ENCODE measurements at places on chromosomes 7 and 10.

GRCh38 chr7:51589111-51589510 lies 272.5 kb upstream of the COBL start:
- no peak for DNase-seq

DNA sequence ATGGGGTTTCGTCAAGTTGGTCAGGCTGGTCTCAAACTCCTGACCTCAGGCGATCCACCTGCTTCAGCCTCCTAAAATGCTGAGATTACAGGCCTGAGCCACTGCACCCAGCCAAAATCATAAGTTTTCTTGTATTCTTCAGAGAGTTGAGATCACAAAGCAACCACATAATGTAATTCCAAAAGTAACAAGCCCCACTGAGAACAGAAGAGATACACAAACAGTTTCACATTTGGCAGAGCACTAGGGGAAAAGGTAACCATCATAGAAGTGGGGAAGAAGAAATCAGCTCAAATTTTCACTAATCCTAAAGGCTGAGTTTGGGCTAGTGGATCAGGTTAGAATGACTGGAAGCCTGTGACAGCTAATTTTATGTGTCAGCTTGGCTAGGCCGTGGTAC lies 5.4 kb upstream of the CEP41 start:
- no peak for DNase-seq

GRCh38 chr7:75772081-75773077 lies at the start of gene CCL26:
Gene CCL26 (minus strand): TSS chr7:75772211. CDS start chr7:75772176, 35 bp downstream.
- no peak for DNase-seq

DNA sequence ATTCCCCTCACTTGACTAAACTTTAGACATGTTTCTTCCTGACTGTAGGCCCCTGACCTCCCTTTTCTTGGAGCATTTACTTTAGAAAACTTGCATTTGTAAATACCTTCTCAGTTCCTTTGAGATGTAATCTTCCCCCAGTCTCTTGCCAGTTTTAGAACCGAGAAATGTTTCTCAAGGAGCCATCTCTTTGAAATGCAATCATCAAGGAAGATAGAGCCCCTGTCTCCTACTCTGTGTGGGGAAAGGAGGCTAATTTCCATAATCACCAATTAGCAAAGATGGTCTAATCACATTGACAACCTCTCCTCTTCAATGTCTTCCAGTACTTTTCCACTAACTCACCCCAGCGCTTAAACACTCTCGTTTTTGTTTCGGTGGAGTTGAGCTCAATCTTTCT lies 70.0 kb upstream of the SMIM30 start:
- no peak for DNase-seq

DNA sequence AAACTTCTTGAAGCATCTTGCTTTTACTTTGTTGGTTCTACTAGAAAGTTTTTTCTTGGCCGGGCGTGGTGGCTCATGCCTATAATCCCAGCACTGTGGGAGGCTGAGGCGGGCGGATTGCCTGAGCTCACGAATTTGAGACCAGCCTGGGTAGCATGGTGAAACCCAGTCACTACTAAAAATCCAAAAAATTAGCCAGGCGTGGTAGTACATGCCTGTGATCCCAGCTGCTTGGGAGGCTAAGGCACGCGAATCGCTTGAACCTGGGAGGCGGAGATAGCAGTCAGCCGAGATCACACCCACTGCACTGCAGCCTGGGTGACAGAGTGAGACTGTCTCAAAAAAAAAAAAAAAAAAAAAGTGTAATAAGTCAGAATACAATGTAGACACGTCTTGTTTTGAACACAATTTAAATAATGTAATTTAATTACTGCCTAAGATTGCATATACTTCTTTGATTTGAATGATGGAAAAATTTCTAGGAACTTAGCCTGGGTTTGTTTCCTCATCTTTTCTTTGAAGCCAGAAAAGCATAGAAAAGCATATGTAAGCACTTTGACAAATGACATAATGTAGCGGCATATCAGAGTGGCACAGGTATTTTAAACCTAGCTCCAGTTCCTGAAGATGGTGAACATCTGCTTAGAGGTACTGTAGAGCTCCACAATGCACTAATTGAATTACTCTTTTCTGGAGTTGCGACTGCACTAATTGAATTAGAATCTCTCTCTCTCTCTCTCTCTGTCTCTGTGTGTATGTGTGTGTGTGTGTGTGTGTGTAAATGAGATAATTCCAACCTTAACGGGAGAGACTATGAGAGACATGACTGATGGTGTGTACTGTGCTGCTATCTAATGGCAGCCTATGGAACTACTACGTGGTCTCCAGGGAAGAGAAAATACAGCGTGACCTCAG lies 87.8 kb downstream of the BTRC start:
- DNase-seq: no peak

GRCh38 chr10:451021-451471 lies 238.4 kb downstream of the DIP2C start:
- DNase-seq: peak; percentile 9

- DNase-seq: no peak
Observed at GRCh38 chr7:120456699-120457098, 183.7 kb downstream of the KCND2 start.

- no peak for DNase-seq
Observed at GRCh38 chr10:68957654-68958053, 1.7 kb downstream of the DDX21 start.

- DNase-seq: no peak
Observed at GRCh38 chr10:21603721-21604120, 69.7 kb downstream of the MLLT10 start.

DNA sequence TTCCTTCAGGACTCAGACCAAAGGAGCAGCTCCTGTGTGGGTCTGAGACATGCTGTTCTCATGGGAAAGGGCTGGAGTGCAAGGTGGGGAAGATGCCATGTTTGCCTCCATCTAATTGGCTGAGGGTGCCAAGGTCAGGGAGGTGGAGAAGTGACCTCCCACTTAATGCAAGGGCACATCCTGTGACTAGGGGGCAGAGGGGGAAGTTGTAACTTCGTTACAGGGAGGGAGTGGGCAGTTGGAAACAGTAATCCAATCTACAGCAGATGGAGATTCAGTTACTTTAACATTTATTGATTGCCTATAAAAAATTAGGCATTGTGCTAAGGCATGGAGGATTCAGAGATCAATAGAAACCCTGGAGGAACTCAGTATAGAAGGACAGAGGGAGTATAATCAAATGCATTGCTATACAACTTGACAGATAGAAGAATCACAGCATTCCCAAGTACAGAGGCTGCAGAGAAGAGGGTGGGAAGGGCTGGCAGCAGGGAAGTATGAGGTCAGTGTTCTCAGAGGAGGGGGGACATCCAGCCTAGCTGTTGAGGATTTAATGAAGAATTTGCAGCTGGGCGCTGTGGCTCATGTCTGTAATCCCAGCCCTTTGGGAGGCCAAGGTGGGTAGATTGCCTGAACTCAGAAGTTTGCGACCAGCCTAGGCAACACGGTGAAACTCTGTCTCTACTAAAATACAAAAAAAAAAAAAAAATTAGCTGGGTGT lies 75.9 kb downstream of the CCNY start:
- no peak for DNase-seq

GRCh38 chr7:28807396-28807994 lies 150.6 kb downstream of the TRIL start:
- DNase-seq: no peak

DNA sequence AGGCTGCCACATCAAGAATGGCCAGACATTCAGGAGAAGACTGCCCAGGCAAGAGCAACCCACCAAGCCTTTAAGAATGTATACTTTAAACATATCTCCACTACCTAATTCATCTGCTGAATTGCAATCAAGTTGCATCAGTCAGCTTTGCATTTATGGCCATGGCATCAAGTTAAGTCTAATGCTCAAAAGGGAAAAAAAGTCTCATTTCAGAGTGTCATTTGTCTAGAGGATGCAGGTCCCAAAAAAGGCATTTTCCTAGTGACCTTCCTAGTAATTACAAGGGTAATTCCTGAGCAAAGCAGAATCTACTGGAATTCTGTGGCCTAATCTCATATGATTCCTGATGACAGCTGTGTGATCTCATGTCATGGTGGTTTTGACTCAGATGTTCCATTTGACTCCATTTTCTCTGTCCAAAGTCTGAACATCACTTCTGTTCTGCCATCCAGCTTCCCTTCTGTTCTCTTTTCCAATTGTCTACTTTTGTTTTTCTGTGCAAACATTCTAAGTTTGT lies 7.3 kb upstream of the CABCOCO1 start:
- DNase-seq: no peak

DNA sequence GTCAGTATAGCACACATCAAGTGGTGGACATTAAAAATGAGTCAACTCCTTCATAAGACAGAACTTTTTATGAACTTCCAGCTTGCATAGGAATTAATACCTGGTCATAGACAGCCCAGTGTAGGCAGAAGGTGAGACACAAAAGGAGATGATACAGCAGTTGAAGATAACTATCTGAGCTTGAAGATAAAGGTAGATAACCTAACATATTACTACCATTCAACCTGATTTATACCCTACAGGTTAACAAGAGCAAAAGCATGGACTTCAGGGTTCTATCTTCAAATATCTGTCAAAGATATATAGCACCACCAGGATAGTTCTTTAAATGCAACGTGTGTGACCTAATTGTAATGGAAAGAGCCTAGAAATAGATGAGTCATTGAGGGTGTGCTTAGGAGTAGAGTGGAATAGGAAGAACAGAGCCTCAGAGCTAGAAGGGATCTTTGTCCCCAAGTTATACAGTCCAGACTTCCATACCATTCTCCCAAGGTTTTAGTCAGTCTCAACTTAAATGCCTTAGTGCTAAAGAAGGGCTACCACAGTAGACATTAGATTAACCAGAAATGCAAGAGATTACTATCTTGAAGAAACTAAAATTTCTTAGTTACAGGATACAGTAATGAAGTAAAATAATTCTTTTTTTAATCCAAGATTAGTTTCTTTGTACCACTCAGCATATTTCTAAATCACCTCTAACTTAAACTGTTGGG lies 9.2 kb downstream of the ZNF800 start:
- no peak for DNase-seq

DNA sequence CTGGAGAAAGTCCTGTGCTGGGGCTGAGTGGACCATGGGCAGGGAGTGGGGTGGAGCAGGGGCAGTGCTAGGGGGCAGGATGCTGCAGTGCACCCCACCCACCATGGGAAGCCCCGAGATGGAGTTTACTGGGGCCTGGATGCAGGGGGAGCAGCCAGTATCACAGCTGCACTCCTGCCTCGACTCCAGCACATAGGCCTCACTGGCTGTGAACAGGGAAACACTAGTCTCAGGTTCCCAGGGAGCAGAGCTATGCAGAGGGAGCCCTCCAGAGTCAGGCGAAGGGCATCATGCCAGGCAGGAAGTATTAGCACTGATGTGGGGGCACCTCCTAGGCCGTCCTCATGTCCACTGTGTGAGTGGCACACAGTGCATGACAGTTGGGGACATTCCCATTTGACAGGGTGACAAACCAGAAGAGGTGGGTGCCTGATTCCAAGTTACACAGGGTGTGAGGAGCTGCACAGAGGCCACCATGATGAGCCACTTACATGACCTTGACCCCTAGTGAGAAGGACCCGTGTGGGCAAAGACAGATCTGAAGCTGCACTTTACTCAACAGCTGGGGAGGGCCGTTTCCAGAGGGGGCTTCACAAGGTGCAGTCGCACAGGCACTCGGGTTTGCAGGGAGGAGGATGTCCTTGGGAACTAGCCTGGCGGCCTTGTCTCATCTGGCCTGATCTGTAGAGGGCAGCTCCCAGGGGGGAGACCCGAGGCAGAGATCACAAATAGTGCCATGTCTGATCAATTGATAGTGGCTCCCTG lies 69.9 kb upstream of the LRRC4 start:
- DNase-seq: no peak

GRCh38 chr7:127792528-127793342 lies 140.7 kb downstream of the SND1 start:
- DNase-seq: no peak

All from stimulated activated CD4-positive, alpha-beta T cell treated with anti-CD3 and anti-CD28 coated beads, Interleukin-1b, Interleukin-23, amount 100 ng/mL, for 1 hour (primary cell).